ENCODE measurements at places on chromosomes 13 and 19. TPM values are rescaled to one million over a fixed set of nuclear protein-coding genes. Genes with fewer than 3 reads are reported as not detected.

The KRTDAP gene
- total RNA-seq, result 3.1 TPM

The IZUMO2 gene
- not detected for total RNA-seq

The CELF5 gene
- under 0.01 TPM for total RNA-seq

The POU2F2 gene
- total RNA-seq, result 0.21 TPM

The ETHE1 gene
- total RNA-seq, result 221 TPM

The ZNF296 gene
- 0.48 TPM for total RNA-seq

The CACNG6 gene
- total RNA-seq, result not detected

The ZNF823 gene
- 8.7 TPM for total RNA-seq

The RXFP2 gene
- not detected for total RNA-seq
